ENCODE measurements at places on chromosomes 4 and X. TPM values are rescaled to one million over a fixed set of nuclear protein-coding genes. Genes with fewer than 3 reads are reported as not detected.

The NAT8L gene
- 0.09 TPM for total RNA-seq

The CCNA2 gene
- 5.3 TPM for total RNA-seq

The FHIP1A gene
- total RNA-seq = 0.43 TPM

The UGT2B10 gene
- not detected for total RNA-seq

The RPA4 gene
- 0.71 TPM for total RNA-seq

The GPR119 gene
- total RNA-seq = not detected

The IL13RA2 gene
- total RNA-seq = 440 TPM

The OTC gene
- total RNA-seq = not detected

The EXOSC9 gene
- total RNA-seq = 20.2 TPM

The HTRA3 gene
- 10.4 TPM for total RNA-seq

The BCLAF3 gene
- 6.1 TPM for total RNA-seq

The RAB41 gene
- total RNA-seq = not detected

The FAM9B gene
- total RNA-seq = not detected
